ENCODE measurements at places on chromosomes 3 and 15.

GRCh38 chr15:48765022-48765421, 45.8 kb downstream of the CEP152 start:
- no peak for DNase-seq

GRCh38 chr15:23420806-23421575, 26.1 kb downstream of the GOLGA6L2 start:
- no peak for DNase-seq

DNA sequence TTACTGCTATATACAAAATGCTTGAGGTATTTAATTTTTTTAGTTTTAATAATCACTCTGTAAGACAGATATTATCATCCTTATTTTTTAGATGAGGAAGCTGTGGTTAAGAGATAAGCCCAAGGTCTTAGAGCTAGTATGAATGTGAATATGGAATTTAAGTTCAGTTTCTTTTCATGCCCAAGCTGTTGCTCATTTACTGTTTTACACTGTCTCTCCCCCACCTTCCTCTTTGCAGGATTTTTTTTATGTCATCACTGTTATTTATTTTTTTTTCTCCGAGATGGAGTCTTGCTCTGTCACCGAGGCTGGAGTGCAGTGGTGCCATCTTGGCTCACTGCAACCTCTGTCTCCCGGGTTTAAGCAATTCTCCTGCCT, 22.5 kb downstream of the MAP2K5 start:
- no peak for DNase-seq

DNA sequence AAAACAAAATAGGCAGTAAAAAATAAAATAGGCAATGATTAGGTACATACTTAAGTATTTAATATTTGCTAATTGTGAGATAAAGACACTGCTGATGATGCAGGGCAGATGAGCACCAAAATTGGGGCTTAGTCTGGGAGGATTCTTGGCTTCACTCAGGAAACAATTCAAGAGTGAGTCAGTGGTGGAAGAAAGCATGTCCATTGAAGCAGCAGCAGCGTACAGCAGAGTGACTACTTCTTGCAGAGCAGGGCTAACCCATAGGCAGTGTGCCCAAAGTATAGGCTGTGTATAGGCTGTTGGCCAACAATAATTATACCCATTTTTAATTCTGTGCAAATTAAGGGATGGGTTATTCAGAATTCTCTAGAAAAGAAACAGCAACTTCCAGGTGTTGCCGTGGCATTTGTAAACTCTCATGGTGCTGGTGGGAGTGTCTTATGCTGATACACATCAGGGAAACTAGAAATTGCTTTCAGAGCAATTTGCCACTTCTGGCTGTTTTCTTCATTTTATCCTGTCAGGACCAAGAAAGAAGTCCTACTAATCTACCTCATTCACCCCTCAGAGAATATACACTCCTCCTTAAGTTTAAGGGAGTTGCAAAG, 317.3 kb upstream of the NAALADL2 start:
- DNase-seq: no peak

- no peak for DNase-seq
Observed at GRCh38 chr15:89399238-89400115, 64.9 kb upstream of the POLG start.

All from left hindlimb (tissue), 1 donor.